ENCODE measurements at places on chromosomes 11 and 22. TPM values are rescaled to one million over a fixed set of nuclear protein-coding genes. Genes with fewer than 3 reads are reported as not detected.

- DNase-seq = no peak
Measured at GRCh38 chr11:16013649-16014275, 342.6 kb downstream of the SOX6 start.

Gene ASCL2
- 0.66 TPM for total RNA-seq

DNA sequence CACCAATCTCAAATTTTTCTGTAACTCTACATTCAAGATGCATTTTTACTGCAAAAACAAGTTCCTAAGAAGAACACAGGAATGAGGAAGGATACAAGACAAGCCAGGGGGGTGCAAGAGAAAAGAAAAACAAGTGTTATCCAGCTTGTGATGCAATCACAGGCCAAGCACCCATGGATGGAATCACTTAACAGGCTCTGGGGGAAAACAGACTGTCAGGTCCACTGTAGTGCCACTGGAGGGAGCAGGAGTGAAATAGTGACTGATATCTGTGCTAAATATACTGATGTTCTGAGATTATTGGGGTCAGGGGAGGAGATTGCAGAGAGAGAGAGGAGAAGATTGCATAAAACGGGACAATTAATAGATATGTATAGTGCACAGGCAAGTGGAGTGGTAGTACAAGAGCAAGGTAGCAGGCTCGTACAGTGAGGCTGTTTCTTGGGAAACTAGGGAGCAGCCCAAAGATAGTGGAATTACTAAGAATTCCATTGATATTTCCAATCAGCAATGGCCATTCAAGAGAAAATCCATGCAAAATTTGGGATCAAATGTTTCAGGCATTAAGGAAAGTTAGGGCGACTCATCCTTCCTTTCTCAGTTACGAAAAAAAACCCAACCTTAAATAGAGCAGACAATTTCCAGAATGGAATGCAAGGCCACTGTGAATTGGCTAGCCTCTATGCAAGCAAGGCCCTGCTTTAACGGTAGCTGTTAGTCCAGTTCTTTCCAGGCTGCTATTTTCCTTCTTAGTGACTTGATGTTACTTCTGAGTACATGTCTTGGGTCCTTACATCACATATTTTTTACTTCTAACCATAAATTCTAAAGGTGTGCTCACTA lies 52.2 kb upstream of the CEP126 start:
- DNase-seq = no peak

DNA sequence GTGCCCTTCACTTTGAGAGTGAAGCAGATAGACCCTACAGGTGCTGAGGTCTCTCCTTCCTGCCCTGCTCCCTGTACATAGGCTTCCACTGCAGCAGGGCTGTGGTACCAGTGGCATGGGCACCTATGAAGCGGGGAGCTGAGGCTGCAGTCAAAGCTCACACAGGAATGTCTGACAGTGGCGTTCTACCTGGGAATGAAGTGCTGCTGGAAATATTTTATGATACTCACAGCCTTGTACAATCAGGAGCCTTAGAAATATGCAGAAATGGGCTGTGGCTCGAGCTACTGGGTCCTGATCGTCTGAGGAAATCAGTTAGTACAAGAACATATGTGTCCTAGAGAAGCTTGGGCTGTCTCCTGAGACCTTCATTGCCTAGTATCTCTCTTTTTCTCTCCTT lies 24.8 kb downstream of the MRPL16 start:
- no peak for DNase-seq

Gene SCUBE2
- 3.1 TPM for total RNA-seq

DNA sequence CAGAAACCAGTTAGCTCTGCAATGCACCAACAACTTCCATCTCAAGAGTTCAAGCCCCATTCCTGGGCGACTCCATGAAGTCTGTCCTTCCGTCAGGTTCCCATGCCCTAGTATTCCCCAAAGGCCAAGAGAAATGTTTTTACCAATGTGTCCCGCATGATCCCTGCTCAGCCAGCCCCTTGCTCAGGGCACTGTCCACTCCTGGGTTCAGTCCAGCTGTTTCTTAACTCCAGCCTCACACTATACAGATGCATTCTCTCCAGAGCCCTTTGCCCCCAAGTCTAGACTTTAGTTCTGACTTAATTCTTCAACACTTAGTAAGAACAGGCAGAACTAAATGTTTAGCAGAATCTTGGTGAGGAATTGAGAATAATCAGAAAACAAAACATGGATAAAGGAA lies 497.5 kb downstream of the SOX6 start:
- no peak for DNase-seq
